ENCODE measurements at places on chromosomes 2 and 18.
A peak's percentile ranks its signal among the peaks of the same experiment; 100 is the strongest.

DNA sequence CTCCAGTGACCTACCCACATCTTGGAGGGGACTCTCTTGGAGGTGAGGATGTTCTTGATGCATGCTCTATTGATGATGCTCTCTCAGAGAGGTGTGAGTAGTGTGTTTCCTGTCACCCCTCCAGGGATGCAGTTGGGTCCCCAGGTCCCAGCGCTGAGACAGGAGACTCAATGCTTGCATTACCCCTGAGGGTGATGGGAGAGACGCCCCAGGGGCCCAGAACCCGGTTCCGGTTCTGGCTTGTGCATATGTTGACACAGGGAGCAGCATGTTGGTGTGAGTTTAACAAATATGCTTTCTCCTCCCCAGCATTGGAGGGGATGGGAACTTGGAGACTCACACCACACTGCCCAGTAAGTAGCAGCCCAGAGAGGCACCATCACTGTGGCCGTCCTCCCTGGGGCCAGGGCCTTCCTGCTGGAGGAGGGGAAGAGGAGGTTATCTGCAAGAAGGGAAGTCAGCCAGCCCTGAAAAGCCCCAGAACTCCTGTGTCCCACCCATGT, 124.5 kb downstream of the PLB1 start:
- H3K4me3 ChIP-seq = no peak overlapping the region
- H3K36me3 ChIP-seq = no peaks in the 10 kb centered on the region
- H3K27me3 ChIP-seq = no peaks in the 10 kb centered on the region
- no peak overlapping the region for H3K27ac ChIP-seq
- no peak for DNase-seq
- H3K4me1 ChIP-seq = peaks cover 22% of the 10 kb centered on the region

DNA sequence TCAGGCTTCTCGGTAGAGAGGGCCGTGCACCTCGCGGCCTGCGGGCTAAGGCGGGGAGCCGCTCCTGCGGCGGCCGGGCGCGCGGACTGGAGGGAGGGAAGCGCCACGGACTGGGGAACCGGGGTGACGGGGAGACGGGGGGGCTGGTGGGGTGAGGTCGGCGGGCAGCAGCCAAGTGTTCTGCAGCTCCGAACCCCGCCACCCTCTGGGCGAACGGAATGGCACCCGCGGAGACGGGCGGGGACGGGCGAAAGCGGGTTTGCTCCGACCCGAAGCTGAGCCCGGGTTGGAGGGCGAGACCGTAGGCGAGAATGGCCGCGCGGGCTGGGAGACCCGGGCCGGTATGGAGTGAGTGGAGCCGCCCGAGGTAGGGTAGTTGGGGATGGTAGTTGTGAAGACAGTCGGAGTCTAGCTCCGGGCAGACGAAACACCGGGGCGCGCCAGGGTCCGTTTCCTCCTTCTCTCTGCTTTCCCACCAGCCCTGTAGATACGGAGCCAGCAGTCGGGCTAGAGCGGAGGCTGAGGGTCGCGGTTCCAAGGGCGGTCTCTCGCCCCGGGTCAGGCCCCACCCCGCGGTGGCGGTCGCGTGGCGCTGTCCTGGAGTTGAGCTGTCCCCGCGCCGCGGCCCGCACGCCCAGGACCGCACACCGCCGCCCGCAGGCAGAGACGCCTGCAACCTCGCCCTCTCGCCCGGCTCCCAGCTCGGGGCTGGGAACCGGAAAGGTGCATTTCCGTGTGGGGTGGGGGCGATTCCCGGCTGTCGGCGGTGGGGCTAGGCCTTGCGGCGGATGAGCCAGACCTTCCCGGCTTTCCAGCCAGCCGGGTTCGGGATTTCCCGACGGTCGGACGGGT, 160.3 kb upstream of the SIX2 start:
- H3K4me3 ChIP-seq = peak overlapping the region; percentile 77
- peaks cover 9% of the 10 kb centered on the region for H3K4me1 ChIP-seq
- peak; percentile 50 for DNase-seq
- H3K27me3 ChIP-seq = peaks cover 13% of the 10 kb centered on the region

GRCh38 chr18:8478166-8478967, 130.9 kb upstream of the RAB12 start:
- DNase-seq = peak; percentile 55
- H3K4me3 ChIP-seq = no peak overlapping the region
- H3K4me1 ChIP-seq = no peaks in the 10 kb centered on the region
- no peaks in the 10 kb centered on the region for H3K36me3 ChIP-seq
- no peak overlapping the region for H3K27ac ChIP-seq

GRCh38 chr2:33208400-33208799, 261.6 kb downstream of the LTBP1 start:
- H3K4me3 ChIP-seq = no peak overlapping the region
- peaks cover 43% of the 10 kb centered on the region for H3K4me1 ChIP-seq
- no peak overlapping the region for H3K27ac ChIP-seq
- no peaks in the 10 kb centered on the region for H3K27me3 ChIP-seq
- no peaks in the 10 kb centered on the region for H3K36me3 ChIP-seq
- no peak for DNase-seq

GRCh38 chr18:54772056-54772455, 56.2 kb upstream of the RAB27B start:
- H3K27ac ChIP-seq = no peak overlapping the region
- no peak overlapping the region for H3K4me3 ChIP-seq
- no peak for DNase-seq
- peaks cover 16% of the 10 kb centered on the region for H3K4me1 ChIP-seq
- no peaks in the 10 kb centered on the region for H3K36me3 ChIP-seq

- H3K27me3 ChIP-seq = peaks cover 3% of the 10 kb centered on the region
- no peak overlapping the region for H3K27ac ChIP-seq
- no peak for DNase-seq
- no peaks in the 10 kb centered on the region for H3K36me3 ChIP-seq
Observed at GRCh38 chr2:149132901-149133300, 94.4 kb downstream of the LYPD6B start.

GRCh38 chr2:230323385-230324106, 3.4 kb upstream of the SP140L start:
- no peak for DNase-seq
- H3K4me3 ChIP-seq = no peak overlapping the region
- H3K36me3 ChIP-seq = no peaks in the 10 kb centered on the region
- no peak overlapping the region for H3K27ac ChIP-seq

DNA sequence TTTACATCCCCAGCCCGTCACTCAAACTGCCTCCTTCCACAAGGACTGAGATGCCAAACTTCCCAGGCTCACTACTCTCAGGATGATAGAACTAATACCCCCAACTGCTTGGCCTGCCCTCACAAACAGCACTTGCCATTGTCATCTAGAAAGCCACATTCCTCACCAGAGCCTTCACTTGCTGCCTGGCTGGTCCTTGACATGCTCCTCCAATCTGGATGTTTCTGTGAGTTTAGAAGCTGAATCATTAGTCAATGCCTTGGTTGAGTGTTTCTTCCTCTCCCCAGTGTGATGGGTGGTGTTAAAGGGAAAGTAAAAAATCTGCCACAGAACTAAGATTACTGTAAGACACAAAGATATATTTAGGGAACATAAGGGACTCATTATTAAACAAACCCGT, 52.5 kb downstream of the MARCHF4 start:
- no peak overlapping the region for H3K4me3 ChIP-seq
- DNase-seq = no peak
- no peaks in the 10 kb centered on the region for H3K36me3 ChIP-seq
- peaks cover 23% of the 10 kb centered on the region for H3K4me1 ChIP-seq
- H3K27ac ChIP-seq = no peak overlapping the region

- no peak for DNase-seq
- no peak overlapping the region for H3K4me3 ChIP-seq
- no peaks in the 10 kb centered on the region for H3K27me3 ChIP-seq
- H3K36me3 ChIP-seq = peaks cover 29% of the 10 kb centered on the region
- H3K27ac ChIP-seq = no peak overlapping the region
Observed at GRCh38 chr18:23530195-23530594, 26.9 kb downstream of the RMC1 start.

DNA sequence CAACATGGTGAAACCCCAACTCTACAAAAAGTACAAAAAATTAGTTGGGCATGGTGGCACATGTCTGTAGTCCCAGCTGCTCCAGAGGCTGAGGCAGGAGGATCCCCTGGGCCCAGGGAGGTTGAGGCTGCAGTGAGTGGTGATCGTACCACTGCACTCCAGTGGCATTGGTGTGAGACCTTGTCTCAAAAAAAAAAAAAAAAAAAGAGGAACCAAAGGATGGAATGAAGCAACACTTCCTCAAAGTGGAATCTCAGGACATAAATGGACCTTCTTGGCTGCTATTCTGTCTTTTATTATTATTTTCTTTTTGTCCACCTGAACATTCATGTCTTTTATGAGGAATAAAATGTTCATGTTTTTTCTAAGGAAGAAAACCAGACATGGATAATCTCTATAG, 13.7 kb downstream of the GEMIN6 start:
- no peak overlapping the region for H3K27ac ChIP-seq
- no peak for DNase-seq
- H3K36me3 ChIP-seq = no peaks in the 10 kb centered on the region
- H3K4me3 ChIP-seq = no peak overlapping the region
- no peaks in the 10 kb centered on the region for H3K4me1 ChIP-seq

- no peaks in the 10 kb centered on the region for H3K36me3 ChIP-seq
- no peak overlapping the region for H3K27ac ChIP-seq
- H3K4me3 ChIP-seq = no peak overlapping the region
- DNase-seq = no peak
- no peaks in the 10 kb centered on the region for H3K4me1 ChIP-seq
- H3K27me3 ChIP-seq = no peaks in the 10 kb centered on the region
Observed at GRCh38 chr2:167988296-167988695, 259.1 kb downstream of the STK39 start.

DNA sequence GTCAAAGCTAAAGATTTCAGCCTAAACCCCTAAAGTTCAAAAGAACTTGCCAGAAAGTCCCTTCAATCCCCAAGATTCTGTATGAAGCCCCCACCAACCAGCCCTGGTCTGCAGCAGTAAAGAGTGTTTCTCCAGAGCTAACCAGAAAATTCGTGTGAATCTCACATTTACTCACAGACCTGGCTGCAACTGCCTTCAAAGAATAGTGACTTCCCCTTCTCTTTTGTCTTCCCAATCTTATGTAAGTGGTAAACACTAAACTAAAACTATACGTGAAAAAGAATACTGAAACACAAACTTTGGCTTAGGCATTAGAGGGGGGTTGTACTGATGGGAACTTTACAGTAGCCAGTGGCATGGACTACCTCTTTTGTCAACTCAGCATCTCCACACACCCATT, 50.6 kb upstream of the SETBP1 start:
- H3K36me3 ChIP-seq = no peaks in the 10 kb centered on the region
- H3K27me3 ChIP-seq = no peaks in the 10 kb centered on the region
- H3K4me3 ChIP-seq = no peak overlapping the region
- H3K27ac ChIP-seq = no peak overlapping the region
- H3K4me1 ChIP-seq = peaks cover 5% of the 10 kb centered on the region

DNA sequence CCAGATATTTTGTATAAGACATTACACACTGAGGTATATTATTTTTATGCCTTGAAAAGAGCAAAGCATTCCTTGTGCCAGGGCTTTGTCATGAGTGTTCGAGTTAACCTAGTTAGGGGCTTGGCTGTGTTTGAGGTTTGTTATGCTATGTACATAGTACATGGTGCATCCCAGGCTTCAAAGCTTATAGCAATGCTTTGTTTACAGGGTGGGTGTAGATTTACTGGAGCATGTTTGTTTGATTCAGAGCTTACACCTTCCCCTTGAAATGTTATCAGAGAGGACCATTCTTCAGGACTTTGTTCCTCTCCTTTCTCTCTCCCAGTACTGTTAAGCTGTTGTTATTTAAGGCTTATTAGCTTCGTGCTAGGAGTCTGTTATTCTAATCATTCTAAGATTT, 738.7 kb upstream of the LRRTM4 start:
- H3K27ac ChIP-seq = no peak overlapping the region
- no peak overlapping the region for H3K4me3 ChIP-seq
- DNase-seq = no peak
- no peaks in the 10 kb centered on the region for H3K36me3 ChIP-seq
- H3K27me3 ChIP-seq = no peaks in the 10 kb centered on the region
- no peaks in the 10 kb centered on the region for H3K4me1 ChIP-seq

DNA sequence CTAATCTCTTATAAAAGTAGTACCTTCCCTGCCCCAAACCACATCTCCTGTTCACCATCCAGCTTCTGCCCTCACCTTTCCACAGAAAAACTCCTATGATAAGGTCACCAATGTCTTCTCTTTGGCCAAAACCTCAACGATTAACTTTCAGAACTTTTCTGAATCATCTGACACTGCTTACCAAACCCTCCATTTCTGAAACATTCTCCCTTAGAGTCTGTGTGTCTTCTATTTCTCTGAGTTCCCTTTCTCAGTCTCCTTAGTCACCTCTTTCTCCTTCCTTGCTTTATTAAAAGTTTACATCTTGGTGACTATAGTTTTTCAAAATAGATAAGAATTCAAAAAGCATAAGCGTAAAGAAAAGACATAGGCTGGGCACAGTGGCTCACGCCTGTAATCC, 51.3 kb upstream of the SP3 start:
- H3K27me3 ChIP-seq = no peaks in the 10 kb centered on the region
- DNase-seq = no peak
- H3K4me1 ChIP-seq = peaks cover 10% of the 10 kb centered on the region
- no peak overlapping the region for H3K4me3 ChIP-seq
- H3K27ac ChIP-seq = no peak overlapping the region
- no peaks in the 10 kb centered on the region for H3K36me3 ChIP-seq

- H3K4me3 ChIP-seq = no peak overlapping the region
- H3K36me3 ChIP-seq = no peaks in the 10 kb centered on the region
- no peak overlapping the region for H3K27ac ChIP-seq
Observed at GRCh38 chr2:178225006-178225805, 30.9 kb downstream of the OSBPL6 start.

DNA sequence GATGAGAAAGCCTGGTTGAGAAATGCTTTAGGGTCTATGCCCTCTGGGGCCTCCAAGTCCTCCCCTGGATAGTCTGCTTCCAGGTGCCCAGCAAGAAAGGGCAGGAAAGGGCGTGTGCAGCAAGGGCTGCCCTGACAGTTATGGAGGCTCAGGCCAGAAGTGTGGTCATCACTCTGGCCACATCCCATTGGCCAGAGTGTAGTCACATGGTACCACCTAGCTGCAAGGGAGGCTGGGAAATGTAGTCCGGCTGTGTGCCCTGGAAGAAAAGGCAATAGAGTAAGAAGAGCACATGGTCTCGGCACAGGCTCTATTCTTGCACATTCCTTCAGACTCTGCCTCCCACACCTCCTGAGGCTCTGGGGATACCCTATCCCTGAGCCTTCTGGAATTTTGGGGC, 35.7 kb downstream of the ODC1 start:
- no peaks in the 10 kb centered on the region for H3K27me3 ChIP-seq
- peak; percentile 42 for DNase-seq
- H3K4me1 ChIP-seq = peaks cover 17% of the 10 kb centered on the region
- no peaks in the 10 kb centered on the region for H3K36me3 ChIP-seq
- H3K4me3 ChIP-seq = no peak overlapping the region

GRCh38 chr2:38037325-38037724, 38.6 kb downstream of the CYP1B1 start:
- no peaks in the 10 kb centered on the region for H3K4me1 ChIP-seq
- no peaks in the 10 kb centered on the region for H3K36me3 ChIP-seq
- no peak for DNase-seq
- H3K4me3 ChIP-seq = no peak overlapping the region
- H3K27ac ChIP-seq = no peak overlapping the region
- peaks cover 38% of the 10 kb centered on the region for H3K27me3 ChIP-seq
